Activated CD8-positive, alpha-beta memory T cell treated with anti-CD3 and anti-CD28 coated beads, Interleukin-2, amount 50 U/mL, for 4 hours (primary cell): ENCODE measurements at places on chromosomes 7 and 10.

DNA sequence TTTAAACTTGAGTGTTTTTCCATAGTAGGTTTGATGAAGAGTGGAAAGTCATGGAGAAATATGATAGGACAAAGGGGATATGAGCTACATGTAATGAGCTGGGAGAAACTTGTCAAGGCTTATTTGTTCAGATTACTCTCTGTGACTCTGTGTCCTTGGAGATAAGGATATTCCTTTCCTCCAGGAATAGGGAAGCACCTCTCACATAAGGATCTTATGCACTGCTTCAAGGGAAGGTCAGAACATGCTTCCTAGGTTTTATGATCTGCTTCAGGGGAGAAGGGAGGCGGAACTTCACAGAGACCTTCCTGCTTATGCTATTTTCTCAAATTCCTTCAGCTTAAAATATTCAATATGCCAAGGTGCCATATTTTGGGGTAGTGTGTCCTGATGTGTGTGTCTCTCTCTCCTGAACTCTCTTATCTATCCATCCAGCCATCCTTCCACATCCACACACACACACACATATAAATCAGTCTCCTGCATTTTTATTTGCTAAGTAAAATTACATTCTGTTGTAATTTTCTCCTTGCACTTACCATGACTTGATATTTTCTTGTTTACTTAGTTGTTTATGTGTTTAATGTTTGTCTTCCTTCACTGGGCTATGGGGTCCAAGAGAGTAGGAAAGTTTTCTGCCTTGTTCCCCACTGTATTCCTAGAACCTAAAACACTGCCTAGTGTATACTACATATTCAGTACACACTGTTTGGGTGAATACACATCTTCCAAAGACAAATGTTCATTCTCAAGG, 26.4 kb downstream of the ARL4A start:
- no peak for DNase-seq

DNA sequence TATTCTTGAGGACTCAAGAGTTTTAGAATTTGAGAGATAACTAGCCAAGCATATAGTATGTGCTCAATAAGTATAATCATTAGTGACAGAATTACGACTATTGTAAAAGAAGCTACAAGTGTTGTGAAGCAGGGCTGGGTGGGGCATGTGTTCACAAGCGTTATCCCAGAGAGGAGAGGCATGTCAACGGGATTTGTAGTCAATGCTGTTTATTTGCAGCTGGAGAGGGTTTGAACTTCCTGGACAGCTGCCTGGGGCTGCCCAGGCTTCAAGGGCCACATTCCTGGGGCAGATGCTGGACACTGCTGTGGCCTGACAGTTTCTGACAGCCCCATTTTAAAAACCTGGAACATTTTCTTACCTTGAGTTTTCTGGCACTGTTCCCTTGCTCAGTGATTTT, 36.9 kb upstream of the CDHR3 start:
- no peak for DNase-seq

GRCh38 chr10:102085336-102085735, 20.2 kb downstream of the HPS6 start:
- no peak for DNase-seq

DNA sequence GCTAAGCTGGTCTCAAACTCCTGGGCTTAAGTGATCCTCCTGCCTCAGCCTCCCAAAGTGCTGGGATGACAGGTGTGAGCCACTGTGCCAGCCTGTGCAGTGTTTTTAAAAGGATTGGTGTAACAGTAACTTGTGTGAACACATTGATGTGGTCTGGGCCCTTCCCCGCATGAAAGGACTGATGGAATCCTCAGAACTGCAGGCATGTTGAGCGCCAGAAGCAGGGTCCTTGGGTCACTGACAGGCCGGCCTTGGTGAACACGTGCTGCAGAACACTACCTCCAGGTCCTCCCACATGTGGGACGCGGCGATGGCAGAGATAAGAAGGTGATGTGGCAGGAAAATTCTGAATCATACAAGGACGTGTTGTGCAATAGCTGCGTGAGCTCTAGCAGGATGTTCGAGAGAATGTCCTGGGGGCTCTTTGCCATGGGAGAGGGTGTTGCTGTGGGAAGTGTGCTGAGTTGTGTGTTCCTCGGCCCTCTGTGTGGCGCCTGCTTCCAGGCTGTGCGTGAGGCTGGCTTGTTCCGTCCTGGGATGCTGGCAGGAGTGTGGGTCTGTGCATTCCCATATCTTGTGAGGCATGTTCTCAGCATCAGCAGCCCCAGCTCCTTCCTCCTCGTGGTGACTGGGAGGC, 68.2 kb downstream of the DNAJB6 start:
- DNase-seq, result no peak

DNA sequence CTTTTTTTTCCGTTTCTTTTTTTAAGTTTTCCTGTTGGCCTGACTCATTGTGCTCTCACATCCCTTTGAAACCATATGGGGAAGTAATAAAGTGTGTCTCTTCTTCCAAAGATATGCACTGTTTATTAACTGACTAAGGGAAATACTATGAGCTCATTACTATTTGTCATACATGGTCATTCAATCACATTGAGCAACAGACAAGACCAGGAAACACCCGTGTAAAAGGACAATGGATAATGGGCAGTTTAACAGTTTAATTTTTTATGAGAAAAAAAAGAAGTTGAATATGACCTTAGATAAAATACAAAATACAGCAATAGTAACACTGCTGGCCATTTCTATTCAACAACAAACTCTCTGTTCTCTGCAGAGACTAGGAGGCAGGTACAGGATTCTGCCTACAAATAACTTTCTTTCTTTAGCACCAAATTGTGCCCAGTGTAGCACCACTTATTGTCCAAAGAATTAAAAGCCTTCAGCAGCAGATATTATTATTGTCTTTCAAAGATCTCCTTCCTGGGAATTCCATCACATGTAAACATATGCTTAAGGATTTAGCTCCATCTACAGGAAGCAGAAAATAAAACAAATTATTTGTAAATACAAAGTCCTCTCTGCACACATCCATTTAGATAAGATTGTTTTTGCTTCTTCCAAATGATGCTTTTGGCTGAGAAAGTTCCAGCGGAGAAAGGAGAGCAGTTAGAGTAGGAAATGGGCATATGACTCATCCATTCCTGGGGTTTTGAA, 55.0 kb upstream of the AKR1E2 start:
- no peak for DNase-seq

- DNase-seq, result peak; percentile 11
Observed at GRCh38 chr7:44060091-44060947, 5.0 kb downstream of the PGAM2 start.

DNA sequence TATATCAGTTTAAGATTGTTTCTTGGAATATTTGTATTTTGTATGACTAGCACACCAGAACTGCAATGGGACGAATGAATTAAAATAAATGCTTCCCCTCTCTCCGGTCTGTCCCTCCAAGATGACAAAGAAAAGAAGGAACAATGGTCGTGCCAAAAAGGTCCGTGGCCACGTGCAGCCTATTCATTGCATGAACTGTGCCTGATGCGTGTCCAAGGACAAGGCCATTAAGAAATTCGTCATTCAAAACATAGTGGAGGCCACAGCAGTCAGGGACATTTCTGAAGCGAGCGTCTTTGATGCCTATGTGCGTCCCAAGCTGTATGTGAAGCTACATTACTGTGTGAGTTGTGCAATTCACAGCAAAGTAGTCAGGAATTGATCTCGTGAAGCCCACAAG, 17.2 kb upstream of the PAPSS2 start:
- no peak for DNase-seq

GRCh38 chr7:87767827-87768226, 108.3 kb downstream of the SLC25A40 start:
- DNase-seq, result no peak

DNA sequence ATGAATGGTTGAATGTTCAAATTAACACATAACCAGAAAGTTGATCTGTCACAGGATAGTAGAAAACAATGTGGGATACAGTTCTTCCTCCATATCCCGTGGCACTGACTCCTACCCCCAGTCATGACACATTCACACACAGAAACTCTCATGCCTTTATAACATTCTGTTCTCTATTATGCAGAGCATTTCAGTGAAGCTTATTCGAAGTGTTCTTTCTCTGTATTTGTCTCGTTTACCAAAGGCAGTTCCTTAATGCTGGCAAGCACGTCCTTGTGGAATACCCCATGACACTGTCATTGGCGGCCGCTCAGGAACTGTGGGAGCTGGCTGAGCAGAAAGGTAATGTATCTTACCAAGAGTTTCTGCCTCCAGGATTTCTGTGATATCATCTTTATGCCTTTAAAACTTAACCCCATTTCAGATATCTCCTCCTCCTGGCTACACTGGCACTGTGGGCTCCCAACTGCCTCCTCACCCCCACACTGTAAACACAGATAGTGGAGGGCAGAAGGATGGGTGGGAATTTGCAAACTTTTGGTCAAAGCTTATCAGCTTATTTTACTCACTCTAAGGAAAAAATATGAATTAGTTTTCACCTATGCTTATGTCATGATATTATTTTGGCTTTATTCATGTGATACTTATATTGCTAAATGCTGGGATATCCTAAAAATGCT, 34.1 kb downstream of the BLVRA start:
- DNase-seq, result no peak

GRCh38 chr7:87156709-87157108, 4.5 kb downstream of the DMTF1 start:
- DNase-seq, result no peak

- DNase-seq, result no peak
Observed at GRCh38 chr7:99898836-99899235, 20.5 kb downstream of the TRIM4 start.

DNA sequence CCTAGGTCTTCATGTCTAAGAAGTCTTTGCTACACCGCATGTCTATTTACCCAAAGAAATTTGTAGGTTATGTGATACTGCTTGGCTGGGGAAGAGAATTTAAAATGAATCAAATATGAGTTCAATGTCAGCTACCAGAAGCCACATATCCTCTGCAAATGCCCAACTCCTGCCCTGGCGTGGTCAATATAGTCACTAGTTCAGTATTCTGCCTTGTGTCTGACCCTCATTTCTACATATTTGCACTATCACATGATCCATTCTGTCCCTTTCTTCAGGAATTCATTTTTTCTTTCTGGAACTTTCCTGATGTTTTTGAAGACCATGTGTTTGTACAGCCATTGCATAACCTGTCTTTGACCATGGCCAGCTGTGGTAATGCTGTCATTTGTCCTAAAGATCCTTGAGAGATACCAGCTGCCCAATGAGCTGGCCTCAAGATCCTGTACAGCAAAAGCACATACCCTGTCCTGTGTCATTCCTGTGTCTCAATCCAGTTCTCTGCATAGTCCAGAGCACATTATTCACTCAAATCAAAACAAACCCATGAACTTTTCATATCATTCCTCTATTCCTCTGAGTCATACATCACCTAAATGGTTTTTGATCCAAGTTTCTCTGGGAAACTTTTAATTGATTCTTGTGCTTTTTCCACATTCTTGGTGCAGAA, 524.5 kb downstream of the PARD3 start:
- no peak for DNase-seq

DNA sequence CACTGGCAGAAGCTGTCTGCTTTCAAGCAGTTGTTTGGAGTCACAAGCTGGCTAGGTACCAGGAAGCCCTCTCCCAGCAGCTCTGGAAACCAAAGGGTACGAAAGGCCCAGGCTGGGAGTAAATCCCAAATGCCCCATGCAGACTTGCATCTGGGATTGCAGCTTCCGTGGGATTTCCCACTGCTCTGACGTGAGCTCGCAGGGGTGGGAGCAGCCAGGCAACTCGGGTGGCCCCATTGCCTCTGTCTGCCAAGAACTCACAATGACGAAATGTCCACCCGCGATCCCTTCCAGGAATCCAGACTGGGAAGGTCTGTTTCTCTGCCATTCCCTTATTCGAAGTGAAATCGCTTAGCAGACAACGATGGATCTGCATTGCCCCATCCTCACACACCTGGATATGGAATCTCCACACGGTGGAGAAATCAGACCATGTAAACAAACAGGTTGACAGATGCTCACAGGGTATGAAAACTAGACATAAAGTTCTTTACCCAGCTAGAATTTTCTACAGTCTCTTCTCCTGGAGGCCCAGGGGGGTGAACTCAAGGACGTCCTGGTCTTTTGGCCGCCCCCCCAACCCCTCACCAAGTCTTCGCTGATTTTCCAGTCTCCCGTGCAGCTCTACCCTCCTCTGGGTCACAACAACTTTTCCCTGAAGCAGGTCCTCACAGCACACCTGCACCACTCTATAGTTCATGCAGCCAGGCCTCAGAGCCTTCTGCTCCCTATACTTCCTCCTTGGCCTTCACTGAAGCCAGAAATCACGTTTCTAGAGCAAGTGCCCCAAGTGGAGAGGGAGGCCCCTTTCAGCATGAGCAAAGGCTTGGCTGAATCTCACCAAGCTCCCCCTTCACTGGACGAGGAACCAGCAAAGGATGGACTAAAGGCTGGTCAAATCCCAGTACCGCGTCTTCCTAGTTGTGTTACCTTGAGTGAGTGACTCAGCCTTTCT, 20.0 kb downstream of the SH3PXD2A start:
- no peak for DNase-seq

GRCh38 chr10:122468926-122469781, 7.8 kb downstream of the HTRA1 start:
- no peak for DNase-seq

DNA sequence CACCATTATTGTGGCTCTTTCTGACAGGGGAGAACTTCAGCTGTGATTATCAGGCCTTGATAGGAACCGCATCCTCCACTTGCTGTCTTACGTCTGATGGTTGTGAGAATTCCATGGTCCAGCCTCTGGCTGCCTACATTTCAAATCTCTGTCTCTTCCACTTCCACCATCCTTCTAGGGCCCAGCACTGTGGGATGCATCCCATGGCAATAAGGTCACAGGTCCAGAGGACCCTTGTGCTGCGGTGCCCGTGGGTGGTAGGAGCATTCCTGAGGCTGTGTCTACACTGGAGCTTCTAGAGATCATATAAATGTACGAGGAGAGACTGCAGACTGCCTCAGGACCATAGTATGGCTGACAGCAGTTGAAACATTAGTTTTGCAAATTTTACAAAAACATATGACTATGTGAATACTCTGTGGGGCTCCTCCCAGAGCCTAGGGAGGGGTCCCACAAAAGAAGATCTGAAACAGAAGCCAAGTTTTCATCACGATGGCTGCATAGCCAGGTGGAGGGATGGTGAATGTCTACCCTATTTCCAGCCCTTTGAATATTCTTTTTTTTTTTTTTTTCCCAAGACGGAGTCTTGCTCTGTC, 11.8 kb downstream of the CALML3 start:
- DNase-seq, result no peak

GRCh38 chr7:41969561-41970105, 266.7 kb upstream of the INHBA start:
- no peak for DNase-seq
